ENCODE measurements at places on chromosomes 12 and 14. TPM values are rescaled to one million over a fixed set of nuclear protein-coding genes. Genes with fewer than 3 reads are reported as not detected.

Gene TAS2R13
- total RNA-seq, result 4.7 TPM

Gene FKBP3
- 15.5 TPM for total RNA-seq

Gene EPYC
- total RNA-seq, result not detected

Gene PRB2
- not detected for total RNA-seq

Gene DPPA3
- not detected for total RNA-seq

Gene KRT83
- total RNA-seq, result not detected

Gene FAM161B
- total RNA-seq, result 4.1 TPM

Gene CCDC63
- total RNA-seq, result not detected

Measured in smooth muscle cell of trachea (primary cell).